PC-9 (cell line): ENCODE measurements at places on chromosomes 4 and X.

DNA sequence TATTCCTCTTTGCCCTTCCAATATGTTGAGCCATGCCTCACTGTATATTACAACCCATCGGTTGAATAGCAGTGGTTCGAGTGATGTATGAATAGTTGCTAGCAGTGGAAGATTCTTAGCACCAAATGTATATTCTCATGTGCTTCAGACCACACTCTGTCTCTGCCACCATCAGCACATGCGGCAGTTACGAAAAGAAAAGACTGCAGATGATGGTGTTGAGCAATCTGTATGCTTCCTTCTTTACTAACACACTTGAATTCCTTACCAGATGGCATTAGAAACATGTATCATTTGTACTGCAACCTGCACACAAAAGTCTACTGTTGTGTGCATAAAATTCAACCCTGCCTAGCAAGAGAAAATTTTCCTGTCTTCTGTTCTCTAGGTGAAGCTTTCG, 214.6 kb downstream of the ENOX2 start:
- no peak for DNase-seq

DNA sequence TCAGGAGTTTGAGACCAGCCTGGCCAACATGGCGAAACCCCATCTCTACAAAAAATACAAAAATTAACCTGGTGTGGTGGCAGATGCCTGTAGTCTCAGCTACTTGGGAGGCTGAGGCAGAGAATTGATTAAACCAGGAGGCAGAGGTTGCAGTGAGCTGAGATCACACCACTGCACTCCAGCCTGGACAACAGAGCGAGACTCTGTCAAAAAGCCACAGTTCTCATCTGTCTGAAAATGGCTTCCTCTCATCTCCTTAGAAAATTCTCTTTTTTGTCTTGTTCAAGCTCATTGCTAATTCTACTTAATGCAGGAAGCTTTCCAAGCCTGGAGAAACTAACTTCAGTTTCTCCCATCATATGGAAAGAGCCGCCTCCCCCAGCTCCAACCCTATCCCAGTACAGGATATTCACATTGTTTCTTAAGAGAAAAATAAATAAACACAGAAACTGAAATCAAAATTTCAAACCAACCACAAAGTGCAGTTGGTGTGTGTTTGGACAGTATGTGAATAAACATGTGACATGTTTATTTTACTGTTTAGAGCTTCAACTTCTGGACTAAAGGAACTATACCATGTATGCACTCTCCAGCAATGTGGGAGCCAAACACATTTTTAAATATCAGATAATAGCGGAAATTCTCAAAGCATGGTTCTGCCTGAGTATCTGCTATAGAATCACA, 55.0 kb upstream of the GAB1 start:
- DNase-seq: no peak

DNA sequence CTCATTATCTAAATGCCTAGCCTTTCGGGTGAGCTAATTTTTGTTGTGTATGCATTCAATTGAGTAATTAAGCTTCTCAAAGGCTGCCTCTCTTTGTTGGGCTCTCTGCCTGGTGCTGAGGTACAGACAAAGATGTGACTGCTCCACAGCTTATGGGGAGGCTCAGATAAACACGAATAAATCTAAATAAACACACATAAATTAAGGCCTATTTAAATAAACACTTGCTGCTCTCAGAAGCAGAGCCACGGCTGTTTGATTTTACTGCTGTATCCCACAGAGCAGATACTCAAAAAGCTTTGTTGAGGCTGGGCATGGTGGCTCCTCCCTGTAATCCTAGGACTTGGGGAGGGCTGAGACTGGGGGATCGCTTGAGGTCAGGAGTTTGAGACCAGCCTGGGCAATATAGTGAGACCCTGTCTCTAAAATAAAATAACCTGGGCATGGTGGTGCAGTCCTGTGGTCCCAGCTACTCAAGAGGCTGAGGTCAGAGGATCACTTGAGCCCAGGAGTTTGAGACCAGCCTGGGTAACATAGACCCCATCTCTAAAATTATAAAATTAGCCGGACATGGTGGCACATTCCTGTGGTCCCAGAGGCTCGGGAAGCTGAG, 8.4 kb upstream of the CD99 start:
- no peak for DNase-seq

DNA sequence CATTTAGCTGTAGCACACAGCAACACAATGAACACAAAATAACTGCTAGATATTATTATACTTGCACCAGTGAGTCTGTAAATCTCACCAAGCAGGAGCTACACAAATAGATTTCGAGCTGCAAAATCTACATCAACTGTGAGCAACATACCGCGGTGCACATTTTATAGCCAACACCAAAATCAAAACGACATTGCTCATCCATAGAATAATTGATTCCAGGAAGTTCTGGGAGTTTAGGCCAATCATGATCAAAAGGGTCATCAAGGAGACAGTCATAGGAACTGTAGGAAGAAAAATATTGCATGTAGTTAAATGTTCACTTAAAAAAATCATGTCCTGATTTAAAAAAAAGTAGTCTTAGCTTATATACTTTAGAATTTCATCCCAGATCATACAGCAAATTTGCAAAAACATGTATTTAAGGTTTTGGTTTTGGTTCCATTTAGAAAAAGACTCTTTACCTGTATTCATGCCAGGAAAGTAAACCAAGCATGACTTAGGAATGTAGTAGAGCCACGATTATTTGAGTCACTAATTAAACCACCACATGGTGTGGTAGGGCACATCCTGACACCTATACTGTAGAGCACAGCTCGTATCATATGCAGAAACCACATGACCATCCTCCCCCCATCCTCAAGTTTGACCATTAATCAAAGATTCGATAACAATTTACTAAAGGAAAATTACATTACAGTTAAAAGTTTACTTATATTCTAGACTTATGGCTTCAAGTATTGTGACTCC, 250.4 kb downstream of the ADAMTS3 start:
- no peak for DNase-seq

DNA sequence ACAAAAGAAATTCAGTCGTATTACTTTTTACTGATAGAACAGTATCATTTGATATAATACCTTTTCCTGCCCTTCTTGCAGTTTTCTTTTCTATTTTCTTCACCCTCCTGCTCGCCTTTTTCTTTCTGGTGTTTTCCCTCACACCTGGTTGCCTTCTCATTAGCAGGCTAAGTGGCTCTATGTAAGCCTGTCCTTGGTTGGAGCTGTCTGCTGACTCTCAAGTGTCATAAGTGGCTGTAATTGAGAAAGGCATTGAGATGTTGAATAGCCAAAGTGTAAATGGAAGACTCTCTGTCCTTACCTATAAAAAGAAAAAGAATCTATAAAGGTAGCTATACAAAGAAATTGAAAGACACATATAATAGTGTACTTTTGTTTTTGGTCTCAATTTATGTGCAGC, 180.7 kb downstream of the ADGRL3 start:
- DNase-seq: no peak
